Panc1 (cell line): ENCODE measurements at places on chromosomes 6 and 20. TPM values are rescaled to one million over a fixed set of nuclear protein-coding genes. Genes with fewer than 3 reads are reported as not detected.

YIPF3 gene
- 81.8 TPM for total RNA-seq

SYCP2L gene
- total RNA-seq = 2.4 TPM

HAO1 gene
- total RNA-seq = 0.13 TPM

- no peak for DNase-seq
Observed at GRCh38 chr20:19858466-19859371, 100.7 kb downstream of the RIN2 start.

GRCh38 chr6:136930528-136930927 is 8.4 kb downstream of the SLC35D3 start:
- DNase-seq = no peak

- no peak for DNase-seq
Observed at GRCh38 chr20:21106171-21107017, at the start of gene LINC00237. TSS of gene LINC00237 (minus strand) at chr20:21106358.

- no peak for DNase-seq
Observed at GRCh38 chr20:44419131-44419844, 56.4 kb upstream of the TTPAL start.

GRCh38 chr6:22049002-22049401 is 247.8 kb downstream of the PRL start:
- no peak for DNase-seq

GRCh38 chr6:26536571-26537159 is 1.5 kb upstream of the HMGN4 start:
- no peak for DNase-seq

- DNase-seq = no peak
Observed at GRCh38 chr6:119423996-119424395, 74.4 kb upstream of the MAN1A1 start.

DNA sequence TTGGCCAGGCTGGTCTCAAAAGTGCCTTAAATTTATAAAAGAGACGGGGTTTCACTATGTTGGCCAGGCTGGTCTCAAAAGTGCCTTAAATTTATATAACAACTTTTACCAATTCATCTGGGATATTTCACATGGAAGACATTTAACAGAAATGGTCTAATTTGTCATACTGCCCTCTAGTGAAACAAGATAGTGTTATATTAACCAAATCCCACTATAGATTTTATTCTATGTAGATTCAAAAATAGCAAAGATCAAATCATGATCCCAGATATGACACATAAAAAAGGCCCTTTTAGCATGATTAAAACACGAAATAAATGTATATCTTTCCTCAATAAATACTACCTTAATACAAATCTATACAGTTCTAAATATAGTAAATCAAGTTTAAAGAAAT is 102.8 kb upstream of the TFAP2D start:
- no peak for DNase-seq

GRCh38 chr6:89999154-89999553 is 104.9 kb downstream of the GJA10 start:
- no peak for DNase-seq

GRCh38 chr6:20757761-20758160 is 223.5 kb downstream of the CDKAL1 start:
- no peak for DNase-seq
